Stimulated activated CD4-positive, alpha-beta T cell treated with anti-CD3 and anti-CD28 coated beads, Interleukin-4, amount 100 ng/mL, for 1 hour (primary cell): ENCODE measurements at places on chromosomes 6 and 20.

DNA sequence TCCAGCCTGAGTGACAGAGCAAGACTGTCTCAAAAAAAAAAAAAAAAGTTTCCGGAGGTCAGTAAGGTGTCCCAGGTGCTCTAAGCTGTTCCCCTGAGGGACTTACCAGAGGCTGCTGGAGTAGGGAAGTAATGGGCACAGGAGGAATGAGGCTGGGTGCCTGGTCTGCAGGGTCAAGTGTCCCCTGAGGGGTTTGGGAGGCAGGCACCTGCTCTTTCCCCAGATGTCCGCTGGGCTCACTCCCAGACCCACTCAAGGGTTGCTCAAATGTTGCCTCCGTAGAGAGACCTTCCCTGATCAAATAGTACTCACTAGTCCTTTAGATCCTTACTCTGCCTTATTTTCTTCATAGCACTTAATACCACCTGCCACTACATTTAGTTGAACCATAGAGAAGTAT, 5.4 kb upstream of the MAPK13 start:
- no peak for DNase-seq

- DNase-seq = no peak
Observed at GRCh38 chr6:73614802-73615201, 39.0 kb downstream of the SLC17A5 start.

DNA sequence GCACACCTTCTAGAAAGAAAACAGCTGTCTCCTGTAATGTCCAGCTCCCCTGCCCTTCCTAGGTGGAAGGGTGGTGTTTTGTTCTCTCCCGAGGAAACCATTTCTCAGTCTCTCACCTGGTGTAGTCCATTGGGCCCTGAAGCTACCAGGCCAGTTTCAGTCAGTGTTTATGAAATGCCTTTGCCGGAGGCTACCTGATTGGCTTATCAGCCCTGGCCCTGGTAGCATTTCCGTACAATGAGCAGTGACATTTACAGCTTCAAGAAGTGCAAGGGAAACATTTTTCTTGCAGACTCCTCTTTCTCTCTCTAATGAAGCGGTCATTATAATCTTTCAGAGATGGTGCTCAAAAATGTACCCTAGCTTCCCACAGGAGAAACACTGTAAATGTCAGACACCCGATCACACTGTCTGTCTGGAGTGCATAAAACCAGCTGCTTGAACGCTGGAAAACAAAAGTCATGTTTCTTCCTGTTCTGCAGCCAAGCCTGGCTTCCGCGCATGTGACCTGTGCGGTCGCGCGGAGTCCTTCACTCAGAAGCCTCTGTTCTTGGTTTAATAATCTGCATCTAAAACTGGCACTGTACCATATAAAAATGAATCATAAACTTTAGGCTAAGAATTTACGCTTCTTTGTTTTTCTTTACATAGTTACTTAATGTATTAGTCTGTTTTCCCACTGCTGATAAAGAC, 28.4 kb upstream of the SAYSD1 start:
- no peak for DNase-seq

DNA sequence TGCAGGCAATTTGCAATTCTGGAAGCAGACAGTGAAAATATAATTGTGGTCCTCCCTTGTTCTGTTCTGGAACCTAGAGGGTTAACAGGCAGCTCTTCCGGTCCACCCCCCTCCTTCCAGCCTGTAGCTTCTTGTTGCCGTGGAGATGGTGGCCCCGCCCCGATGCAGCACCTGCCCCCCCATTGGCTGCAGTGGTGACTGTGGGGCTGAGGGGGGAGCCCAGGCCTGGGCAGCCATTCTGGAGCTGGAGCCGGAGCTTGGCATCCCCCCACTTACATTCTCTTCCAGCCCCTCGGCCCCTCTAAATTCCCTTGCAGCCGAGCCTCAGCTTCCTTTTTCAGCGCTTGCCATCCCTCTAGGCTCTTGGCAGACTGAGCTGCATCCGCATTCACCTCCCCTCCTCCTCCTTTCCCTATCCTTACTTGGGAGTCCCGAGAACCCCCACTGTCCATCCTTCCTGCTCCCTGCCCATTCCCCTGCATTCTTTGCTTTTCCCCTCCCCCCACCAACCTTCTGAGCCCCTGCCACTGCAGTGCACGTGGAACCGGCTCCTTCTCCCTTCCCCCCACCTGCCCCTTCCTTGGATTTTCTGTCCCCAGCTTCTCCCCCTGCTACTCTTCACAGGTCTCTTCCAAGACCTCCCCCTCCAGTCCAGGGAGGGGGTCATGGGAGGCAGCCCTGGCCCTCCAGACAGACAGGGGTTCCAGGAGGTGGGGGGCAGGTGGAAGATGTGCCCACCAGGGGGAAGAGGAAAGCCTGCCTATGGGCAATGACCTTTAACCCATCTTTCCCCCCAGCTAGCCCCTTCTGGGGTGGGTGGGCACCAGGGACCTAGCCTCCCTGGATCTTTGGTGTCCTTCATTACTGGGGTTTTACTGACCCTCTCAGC, 11.4 kb downstream of the SYNGAP1 start:
- peak; percentile 80 for DNase-seq

- peak; percentile 30 for DNase-seq
Observed at GRCh38 chr6:29845405-29846006, 17.9 kb downstream of the HLA-G start.

DNA sequence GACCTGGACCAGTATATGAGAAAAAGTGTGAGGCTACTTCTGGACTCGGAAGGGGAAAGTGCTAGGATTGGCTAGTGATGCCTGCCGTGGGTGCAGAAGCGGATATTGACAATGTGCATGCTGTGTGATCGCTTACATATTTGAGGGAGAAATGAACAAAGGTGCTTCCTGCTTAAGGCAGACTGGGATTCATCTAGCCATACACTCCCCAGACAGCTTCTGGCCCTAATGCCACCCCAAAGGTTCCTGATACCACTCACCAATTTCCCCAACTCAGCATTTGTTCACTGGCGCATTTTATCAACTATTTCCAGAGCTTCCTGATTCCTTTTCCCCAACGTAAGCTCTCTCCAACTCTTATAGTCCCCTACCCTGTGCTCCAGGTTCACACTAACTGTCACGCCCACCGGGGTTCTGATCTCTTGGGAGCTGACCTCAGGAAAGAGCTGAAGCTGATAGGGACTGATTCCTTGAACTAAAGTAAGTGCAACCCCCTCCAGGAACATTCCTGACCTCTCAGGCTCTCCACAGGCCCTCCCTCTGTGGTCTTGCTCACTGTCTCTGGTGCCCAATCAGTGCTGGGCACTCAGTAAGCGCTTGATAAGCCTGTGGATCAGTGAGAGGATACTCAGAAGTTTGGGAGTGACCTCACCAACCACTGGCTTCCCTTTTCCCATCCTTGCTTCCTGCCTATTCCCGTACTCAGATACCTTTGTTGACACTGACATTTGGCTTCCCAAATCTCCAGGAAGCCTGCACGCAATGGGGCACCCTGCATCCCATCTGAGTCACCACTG, 73.3 kb downstream of the MRPL14 start:
- DNase-seq = no peak

- no peak for DNase-seq
Observed at GRCh38 chr6:134080171-134080795, 27.9 kb upstream of the SLC2A12 start.

DNA sequence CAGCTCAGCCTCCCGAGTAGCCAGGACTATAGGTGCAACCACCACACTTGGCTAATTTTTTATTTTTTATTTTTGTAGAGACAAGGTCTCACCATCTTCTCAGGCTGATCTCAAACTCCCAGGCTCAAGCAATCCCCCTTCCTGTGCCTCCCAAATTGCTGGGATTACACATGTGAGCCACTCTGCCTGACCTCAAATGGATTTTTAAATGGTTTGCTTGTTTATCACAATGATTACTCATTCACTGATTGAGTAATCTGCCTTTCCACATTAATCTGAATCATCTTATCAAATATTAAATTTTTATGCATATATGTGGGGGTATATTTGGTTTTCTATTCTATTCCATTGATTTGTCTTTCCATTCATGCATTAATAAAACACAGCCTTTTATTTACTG, 9.4 kb upstream of the KHDC1L start:
- no peak for DNase-seq

DNA sequence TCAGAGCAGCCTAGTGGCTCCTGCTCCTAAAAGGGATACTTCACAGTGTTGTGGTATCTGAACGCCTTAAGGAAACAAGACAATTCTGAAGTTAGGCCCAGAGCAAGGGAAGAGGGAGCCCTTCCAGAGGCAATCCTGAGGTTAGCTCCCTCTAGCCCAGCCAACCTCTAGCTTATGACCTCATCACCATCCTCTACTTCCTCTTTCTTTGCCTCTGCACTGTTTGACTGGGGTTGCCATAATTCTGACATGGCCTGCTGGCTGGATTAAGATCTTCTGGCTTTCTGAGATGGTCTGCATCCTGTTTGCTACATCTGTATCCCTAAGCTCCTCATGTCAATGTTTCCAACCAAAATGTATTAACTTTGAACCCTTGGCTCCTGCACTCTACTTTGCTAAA, 23.3 kb upstream of the BMP2 start:
- DNase-seq = no peak

GRCh38 chr6:129890164-129890563, 29.0 kb upstream of the TMEM244 start:
- DNase-seq = no peak

DNA sequence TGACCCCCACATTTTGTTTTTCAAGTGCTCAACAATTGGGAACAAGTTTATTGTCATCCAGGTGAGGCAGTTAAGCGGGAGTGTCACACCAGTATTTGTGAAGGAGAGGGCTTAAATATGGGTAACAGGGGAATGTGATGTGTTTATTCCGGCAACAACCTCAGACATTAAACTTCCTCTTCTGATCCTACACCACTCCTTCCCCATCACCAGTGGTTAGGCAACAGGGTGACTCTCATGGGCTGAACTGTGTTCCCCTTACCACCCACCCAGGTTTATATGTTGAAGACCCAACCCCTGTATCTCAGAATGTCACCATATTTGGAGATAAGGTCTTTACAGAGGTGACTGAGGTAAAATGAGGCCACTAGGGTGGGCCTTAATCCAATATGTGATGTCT, 52.1 kb upstream of the RNF182 start:
- DNase-seq = no peak

DNA sequence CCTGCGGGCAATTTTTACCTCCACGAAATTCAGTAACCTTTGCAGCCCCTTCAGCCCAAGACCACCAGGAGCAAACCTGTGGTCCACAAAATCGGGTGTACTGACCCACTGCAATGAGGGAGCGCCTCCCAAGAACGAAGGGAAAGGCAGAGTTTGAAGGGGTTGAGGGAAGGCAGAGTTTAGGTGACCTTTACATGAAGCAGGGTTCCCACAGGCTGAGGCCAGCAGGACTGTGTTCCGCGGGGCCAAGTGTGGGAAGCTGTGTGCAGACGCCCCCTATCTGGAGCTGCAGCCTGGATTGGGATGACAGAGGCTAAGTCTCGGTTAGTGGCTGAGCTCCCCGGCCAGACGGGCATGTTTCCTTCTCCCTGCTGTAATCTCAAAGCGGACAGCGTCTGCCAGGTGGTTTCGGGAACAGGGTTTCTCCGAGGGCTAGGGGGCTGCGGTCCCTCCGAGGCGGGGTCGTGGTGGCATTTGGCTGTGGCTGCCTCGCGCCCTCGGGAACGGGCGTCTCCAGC, 826 bp upstream of the PYGB start:
- DNase-seq = no peak

GRCh38 chr6:4647414-4648365, 128.5 kb upstream of the CDYL start:
- DNase-seq = peak; percentile 7

DNA sequence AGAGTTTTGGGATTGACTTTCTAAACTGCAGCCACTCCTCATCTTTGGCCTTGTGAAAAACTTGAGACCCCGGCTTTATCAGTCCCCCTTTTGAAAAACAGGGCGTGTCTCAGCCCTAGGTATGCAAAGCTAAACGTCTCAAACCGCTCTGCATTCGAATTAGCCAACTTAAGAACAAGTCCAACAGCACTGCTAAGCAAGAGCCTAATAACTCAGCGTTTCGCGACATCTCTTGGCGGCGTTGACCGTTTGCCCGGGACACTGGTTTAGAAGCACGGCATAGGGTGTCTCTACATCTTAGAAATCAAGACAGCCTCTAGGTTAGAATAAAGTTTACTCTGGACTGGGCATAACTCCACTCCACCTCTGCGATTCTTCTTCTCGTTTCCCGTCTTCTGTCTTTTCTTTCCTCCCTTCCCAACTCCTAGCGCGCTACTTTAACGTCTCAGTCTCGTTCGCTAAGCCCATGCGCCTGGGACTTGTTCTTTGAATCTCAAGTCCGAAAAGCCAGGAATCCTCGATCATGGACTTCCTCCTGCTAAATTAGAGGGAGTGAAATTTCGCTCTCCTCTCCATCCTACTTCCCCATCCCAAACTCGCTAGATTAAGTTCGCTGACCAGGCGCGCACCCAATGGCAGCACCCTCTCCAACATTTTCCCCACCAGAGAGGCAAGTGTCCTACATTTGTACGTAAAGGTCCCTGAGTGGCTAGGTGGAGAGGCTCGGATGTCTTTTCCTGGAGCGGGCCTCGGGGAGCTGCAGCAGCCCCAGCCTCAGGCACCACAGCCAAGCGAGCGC, 10.5 kb upstream of the TFAP2A start:
- no peak for DNase-seq

DNA sequence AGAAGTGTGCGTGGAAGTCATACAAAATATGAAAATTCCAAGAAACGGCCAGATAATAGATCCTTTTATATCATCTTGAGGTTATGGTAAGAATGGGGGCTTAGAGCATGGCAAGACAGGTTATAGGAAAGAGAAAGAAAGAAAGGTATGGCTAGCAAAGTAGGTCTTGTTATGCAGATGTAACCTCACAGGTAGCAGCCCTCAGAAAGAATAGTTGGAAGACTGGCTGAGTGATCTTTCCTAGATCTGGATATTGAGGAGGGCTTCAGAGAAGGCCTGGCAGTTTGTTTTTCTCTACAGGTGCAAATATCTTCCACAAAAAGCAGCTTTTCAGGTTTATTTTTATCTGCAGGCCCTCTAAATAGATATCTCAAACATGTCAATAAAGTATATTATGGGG, 679.5 kb downstream of the KHDRBS2 start:
- DNase-seq = no peak

DNA sequence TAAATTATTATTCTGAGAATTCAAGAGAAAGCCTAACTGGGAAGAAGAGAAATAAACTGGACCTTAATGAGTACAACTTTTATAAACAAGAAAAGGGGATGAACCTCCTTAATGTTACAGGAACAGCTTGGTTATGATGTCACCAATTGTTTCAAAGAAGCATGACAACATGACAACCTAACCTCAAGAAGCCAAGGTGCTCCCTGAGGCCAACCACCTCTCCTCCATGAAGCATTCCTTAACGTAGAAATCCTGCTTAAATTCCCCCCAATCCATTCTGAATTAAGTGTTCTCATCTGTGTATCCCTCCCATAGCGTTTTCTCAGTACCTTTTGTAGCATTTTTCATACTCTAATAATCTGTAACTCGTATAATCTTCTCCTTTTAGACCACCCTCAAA, 1.7 kb downstream of the HBS1L start:
- no peak for DNase-seq

GRCh38 chr20:9119776-9120175, 50.9 kb downstream of the PLCB4 start:
- DNase-seq = no peak

GRCh38 chr6:125918230-125918629, 38.3 kb upstream of the HINT3 start:
- DNase-seq = no peak

GRCh38 chr20:19099596-19100545, 112.6 kb upstream of the SLC24A3 start:
- DNase-seq = no peak
